ENCODE measurements at places on chromosomes 5 and 9.

DNA sequence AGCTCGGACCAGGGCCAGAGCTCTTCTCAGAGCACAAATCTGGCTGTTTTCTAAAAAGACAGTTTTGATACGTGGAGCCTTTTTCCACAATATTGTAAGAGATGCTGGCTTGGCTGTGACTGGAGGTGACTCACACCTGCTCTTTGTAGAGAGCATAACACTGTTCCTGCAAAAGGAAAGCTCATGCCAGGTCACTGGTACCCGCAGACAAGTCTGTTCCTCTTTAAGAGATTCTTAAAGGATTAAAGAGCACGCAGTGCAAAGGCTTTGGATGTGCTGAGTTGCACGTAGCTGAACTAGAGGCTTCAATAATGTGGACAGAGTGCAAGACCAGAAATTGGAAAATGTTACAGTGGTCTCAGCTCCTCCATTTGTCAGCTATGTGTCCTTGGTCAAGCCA is 19.0 kb downstream of the ACTL7B start:
- peak; percentile 30 for DNase-seq

DNA sequence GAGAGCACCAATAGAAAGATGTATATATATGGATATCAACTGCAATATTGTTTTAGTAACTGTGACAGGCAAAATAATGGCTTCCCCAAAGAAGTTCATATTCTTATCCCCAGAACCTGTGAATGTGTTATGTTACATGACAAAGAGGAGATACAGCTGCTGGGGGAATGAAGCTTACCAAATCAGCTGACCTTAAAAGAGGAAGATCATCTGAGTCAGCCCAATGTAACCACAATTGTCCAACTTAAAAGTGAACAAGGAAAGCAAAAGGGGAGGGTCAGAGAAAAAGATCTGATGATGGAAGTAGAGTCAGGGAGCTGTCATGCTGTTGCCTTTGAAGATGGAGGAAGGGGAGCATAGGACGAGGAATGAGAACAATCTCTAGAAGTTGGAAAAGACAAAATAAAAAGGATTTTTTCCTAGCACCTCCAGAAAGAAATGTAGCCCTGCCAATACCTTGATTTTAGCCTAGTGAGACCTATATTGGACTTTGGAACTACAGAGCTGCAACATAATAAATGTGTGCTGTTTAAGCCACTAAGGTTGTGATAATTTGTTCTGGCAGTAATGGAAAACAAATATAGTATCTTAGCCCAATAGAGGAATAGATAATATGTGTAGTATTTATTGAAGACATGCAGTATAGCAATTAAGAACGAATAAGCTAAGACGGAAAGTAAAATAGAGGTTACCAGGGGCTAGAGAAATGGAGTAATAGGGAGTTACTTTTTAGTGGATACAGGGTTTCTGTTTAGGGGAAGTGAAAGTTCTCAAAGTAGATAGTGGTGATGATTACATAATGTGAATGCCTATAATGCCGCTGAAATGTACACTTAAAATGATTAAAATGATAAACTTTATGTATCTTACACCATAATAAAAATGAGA is 115.9 kb downstream of the PIK3R1 start:
- DNase-seq: peak; percentile 28

- no peak for DNase-seq
These were observed 2.5 kb downstream of the SLC6A18 start for GRCh38 chr5:1227667-1228066.

DNA sequence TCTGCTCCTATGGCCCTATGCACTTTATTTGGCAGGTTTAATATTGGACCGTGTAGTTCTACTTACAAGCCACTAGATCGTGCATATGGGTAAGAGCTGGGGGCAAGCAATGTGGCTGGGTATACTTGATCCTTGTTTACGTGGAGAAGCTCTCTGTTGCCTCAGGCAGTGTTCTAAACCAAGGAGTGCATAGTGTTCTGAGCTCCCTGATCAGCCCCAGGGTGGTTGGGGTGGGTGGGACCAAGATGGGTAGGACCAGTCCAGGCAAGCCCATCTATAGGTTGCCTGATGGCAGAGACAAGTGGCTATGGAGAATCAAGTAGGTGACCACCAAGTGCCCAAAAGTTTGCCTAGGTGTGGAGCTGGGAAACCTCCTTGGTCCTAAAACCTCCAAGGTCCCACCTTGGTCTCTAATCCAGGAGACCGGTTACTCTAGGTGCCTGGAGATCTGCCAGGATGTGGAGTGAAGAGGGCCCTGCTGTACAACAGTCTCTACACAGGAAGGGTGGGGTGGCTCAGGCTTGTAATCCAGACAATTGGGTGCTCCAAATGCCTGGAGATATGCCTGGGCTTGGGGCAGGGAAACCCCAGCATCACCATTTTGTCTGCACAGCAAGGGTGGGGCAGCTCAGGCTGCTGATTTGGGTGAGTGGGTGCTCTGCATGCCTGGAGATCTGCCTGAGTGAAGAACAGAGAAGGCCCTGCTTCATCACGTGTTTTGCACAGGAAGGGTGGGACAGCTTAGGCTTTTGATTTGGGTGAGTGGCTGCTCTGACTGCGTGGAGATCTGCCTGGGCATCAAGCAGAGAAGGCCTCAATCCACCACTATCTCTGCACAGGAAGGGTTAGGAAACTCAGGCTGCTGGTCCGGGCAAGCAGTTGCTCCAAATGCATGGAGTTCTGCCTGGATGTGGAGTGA is 659.8 kb downstream of the TLE4 start:
- no peak for DNase-seq

DNA sequence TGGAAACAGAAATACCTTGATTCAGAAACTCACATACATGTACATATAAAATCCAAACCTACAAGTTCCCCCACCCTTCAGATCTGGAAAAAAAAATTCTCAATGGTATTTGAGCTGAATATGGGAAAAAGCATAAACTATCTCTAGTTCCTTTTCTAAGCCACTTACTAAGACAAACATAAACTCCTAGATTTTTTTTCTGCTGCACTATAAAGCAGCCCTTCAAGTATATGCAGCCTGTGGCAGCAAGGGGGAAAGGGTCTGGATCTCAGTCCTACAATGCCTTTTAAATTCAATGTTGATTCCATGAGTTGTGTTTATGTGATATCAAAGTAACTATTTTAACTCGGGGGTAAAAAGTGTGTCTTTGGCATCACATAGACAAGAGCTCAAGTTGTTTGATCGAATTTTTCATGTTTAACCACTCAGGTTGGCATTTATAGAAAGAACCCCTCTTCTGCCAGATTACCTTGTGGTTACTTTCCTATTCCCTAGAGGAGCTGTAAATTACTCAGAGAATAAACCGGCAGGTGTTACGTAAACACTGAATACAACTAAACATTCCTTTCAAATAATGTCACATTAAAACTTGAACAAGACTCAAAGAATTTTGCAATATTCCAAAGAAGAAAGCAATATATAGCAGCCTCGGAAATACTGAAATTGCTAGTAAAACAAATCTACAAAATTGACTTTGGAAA is 91.8 kb upstream of the FER start:
- DNase-seq: no peak

DNA sequence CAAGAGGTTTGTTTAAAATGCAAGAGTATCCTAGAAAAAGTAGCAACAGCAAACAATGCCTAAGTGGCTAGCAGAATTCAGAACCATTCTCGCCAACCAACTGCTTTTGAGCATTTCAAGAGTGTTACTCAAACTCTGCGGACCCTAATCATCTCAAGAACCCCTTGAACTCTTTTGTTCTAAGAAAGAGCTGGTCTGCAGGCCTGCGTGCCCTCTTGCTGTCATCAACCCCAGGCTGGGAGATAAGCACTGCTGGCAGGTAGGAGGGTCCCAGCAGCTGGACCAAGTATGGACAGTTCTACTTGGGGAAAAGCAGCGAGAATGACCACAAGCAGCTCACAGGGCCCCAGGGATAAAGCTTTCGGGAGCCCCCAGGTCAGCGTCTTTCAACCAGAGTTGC is 38.3 kb downstream of the MYO10 start:
- no peak for DNase-seq

GRCh38 chr9:89494199-89494598 is 3.7 kb downstream of the SEMA4D start:
- DNase-seq: no peak

DNA sequence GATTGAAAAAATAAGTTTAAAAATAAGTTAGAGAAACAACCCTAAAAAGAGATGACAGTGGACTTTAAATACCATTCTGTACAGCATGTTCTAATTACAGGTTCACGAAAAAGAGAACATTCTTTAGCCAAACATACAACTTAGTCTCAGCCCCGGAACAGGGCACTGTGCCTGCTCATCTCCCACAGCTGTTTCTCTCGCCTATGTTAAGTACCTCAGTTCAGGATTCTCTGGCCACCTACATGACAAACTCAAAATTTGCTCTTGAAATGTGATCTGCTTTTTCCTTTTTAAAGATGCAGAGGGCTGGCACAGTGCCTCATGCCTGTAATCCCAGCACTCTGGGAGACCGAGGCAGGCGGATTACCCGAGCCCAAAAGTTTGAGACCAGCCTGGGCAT is 52.3 kb downstream of the MYO10 start:
- DNase-seq: no peak

DNA sequence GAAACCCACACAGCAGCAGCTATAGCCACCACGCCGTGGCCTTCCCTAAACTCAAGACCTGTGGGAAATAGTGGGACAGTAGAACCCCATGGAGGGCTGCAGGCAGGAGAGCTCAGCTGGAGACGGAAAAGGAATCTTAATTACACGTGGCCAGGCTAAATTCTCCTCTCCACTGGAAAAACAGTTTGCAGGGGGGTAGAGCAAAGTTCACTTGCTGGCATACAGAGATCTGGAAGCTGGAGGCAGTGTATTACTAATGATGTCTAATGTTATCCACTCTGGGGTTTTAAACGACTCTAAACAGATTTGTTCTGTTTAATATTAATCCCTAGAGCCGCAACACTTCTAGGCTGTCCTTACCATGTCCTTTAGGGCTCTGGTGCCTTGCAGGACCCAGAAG is 257.1 kb downstream of the SAXO1 start:
- no peak for DNase-seq

- no peak for DNase-seq
These were observed 174.6 kb upstream of the ZNF608 start for GRCh38 chr5:124920909-124921666.

DNA sequence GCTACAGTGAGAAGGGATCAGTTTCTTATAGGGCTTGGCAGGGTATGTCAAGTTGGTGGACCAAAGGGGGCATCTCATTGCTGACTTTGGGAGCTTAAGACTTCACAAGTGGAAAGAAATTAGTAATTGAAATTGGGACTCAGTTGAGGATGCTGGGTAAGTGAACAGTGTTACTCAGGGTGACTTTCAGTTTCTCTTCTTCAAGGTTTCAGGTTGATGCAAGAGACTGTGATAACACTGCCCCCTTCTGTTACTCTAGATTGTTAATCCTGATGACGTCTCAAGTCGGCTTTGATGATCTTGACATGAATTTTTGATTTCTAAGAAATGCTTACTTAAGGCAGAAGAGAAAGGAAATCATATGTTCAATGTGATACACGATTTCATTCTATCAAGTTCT is 21.3 kb downstream of the KCTD16 start:
- peak; percentile 73 for DNase-seq

- DNase-seq: no peak
These were observed 172.7 kb downstream of the TAF11L14 start for GRCh38 chr5:17806818-17807468.

DNA sequence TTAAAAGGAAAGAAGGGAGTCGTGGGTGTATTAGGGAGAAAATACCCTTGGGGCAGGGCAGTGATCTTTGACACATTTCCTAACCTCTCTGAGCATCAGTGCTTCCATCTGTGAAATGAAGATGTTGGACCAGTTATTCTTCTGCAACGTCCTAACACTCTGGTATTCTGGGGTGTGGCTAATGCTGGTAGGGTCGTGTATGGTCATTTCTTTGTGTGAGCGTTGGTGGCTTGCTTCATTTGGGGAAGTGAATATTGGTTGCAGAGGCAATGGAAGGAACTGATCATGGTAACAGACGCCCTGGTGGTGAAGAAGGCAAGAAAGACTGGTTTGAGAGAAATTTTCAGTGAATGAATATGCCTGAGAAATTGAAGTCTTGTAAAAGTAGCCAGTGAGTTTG is 67.9 kb upstream of the TTC23L start:
- DNase-seq: no peak

DNA sequence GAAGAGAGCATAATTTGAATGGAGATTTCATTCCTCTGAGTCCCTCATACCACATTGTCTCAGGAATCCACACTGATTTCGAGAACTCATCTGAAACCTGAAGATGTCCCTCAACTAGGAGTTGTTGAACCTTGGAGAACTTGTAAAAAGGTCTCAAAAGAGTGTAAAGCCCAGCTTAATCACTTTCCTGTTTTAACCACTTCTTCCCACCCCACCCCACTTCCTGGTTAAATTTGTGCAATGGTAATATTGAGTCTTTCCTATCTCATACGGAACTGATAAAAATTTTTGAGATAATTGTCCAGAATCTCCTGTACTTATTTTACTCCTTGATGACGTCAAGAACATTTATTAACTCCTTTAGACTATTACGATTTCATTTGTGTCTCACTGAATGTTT is 240.7 kb downstream of the ARRDC3 start:
- DNase-seq: no peak

DNA sequence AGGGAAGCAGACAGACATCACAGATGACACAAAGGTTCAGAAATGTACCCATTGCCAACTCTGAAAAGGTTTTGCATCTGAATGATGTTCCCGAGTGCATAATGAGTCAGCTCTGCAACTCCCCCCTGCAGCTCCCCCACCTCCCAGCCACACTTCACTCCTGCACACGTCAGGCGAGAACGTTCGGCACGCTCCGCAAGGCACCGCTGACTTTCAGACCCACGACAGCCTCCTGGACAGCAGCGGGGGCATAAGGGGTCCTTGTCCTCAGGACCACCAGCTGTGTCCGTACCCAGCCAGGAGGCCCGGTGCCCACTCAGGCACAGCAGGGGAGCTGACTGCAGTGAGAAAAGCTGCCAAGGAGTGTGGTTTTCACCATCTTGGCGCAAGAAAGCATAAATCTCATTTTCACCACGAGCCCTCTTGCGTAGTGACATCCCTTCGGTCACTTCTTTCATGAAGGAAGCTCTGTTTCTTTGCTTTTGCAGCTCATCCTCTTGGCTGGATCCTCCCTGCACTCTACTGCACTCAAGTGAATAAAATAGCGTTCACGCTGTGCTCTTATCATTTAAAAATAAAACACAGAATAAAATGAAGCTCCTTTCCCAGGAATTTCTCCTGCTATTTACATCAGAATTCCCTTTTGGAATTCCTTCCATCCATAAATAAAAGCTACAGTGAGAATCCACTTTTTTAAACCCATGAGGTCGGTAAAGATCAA is 9.9 kb downstream of the GFPT2 start:
- peak; percentile 85 for DNase-seq
